ENCODE measurements at places on chromosomes 13 and 19. TPM values are rescaled to one million over a fixed set of nuclear protein-coding genes. Genes with fewer than 3 reads are reported as not detected.

- no peak for DNase-seq
These were observed 149.0 kb upstream of the SERP2 start for GRCh38 chr13:44224450-44225149.

- no peak for DNase-seq
These were observed 21.7 kb upstream of the DOCK9 start for GRCh38 chr13:98999639-98999952.

DNA sequence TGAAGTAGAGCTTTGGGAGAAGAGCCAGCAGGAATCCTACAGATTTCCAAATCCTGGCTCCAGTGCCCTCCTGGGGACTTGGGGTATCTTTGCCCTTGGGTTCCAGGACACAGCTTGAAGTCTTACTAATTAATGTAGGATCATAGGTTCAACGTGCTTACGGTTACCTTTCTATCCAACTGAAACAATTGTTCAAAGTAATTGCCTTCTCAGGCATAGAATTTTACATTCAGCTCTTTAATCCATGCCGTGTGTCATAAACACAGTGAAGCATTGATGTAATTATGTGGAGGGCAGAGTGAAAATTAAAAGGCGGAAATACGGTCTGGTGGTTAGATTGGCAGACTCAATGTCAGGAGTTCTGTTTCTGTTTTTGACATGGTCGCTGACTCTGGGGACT is 170.4 kb downstream of the COG6 start:
- DNase-seq, result no peak

GRCh38 chr13:25688536-25688935 is 316.8 kb downstream of the ATP8A2 start:
- no peak for DNase-seq

- DNase-seq, result no peak
These were observed 50.4 kb downstream of the CBY2 start for GRCh38 chr13:45752510-45752909.

Gene CEACAM21
- total RNA-seq, result not detected

DNA sequence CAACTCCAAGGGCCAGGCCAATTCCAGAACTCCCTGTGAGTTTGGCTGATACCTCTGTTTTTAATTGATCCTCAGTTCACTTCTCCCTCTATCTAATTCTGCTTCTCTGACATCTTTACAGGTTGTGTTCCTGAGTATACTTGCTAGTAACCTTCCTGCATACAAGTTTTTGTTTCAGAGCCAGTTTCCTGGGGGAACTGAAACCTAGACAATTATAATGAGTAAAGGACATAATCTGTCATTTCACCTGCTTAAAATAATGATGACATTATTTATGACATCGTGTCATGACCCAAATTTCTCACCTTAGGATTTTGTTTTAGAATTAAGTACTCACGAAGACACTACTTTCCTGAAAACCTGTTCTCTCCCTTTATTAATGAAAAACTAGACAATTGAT is 12.5 kb upstream of the MYCBP2 start:
- DNase-seq, result no peak

DNA sequence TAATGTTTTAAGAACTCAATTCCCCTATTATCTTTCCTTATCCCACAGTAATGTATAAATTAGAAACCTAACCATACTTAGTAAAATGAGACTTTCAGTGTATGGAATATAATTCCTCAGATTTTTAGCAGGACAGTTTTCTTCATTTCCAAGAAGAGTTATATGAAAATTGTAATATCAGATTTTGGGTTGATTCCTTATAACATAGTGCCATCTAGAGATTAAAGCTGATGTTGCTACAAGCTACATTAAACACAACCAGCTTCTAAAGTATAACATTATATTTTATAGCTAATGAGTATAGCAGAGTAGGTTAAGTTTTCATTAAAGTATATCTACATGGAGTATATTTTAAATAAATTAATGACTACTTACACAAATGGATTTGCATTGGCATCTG is 99.7 kb upstream of the MIR17HG start:
- DNase-seq, result no peak

- DNase-seq, result no peak
These were observed 7.0 kb upstream of the RAB8A start for GRCh38 chr19:16104722-16105121.

Gene RASGRP4
- not detected for total RNA-seq

Gene IL17D
- total RNA-seq, result 12.3 TPM

DNA sequence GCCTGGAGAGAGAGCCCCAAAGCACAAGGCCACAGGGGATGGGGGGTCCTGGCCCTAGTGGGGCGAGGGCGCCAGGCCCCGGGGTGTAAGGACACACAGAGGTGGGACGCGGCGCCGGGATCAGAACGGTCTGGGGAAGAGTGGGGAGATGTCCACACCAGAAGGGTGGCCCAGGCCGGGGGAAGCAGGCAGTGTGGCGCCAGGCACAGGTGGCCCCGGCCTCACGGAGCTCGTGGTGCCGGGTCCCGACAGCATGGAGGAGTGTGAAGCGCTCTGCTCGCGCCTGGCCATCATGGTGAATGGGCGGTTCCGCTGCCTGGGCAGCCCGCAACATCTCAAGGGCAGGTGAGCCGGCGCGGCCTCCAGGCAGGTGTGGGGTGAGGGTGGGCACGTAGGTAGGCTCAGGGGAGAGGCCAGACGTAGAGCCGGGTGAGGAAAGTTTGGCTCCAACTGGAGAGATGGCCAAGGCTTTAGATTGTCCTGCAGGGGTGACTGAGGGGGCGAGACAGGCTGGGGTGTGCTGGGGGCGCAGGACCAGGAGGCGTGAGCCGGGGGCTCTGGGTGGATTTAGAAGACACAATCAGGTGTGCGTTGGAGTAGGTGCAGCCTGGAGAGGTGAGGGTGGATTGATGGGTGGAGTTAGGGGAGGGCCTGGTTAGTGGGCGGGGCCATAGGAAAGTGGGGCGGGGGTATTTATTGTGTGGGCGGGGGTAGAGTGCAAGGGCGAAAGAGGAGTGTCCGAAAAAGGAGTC is 2.9 kb upstream of the ARHGAP45 start:
- no peak for DNase-seq

Gene ZNF560
- not detected for total RNA-seq

- DNase-seq, result no peak
These were observed 1.4 kb downstream of the KCTD15 start for GRCh38 chr19:33797802-33798671.

Gene THAP8
- 8.9 TPM for total RNA-seq

DNA sequence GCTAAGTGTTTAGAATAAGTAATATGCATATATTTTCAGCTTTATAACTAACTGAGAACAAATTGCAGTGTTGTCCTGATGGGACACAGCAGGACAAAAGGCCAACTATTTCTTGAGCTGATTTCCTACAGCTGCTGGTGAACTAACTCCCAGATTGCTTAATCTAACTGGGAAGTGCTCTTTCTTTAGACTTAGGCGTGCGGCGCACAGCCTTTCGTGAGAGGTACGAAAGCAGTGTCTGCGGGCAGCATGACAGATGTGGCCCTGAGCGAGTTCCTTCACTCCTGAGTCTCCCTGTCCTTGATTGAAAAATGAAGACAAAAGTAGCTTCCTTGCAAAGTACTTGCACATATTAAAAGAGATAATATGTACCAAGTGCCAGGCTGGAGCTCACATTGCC is 47.3 kb upstream of the NPAS1 start:
- no peak for DNase-seq

Gene POGLUT2
- 37.3 TPM for total RNA-seq

- no peak for DNase-seq
These were observed 187.2 kb upstream of the SOX1 start for GRCh38 chr13:111879719-111880118.

GRCh38 chr19:38911388-38912001 is 491 bp downstream of the CCER2 start:
- no peak for DNase-seq

DNA sequence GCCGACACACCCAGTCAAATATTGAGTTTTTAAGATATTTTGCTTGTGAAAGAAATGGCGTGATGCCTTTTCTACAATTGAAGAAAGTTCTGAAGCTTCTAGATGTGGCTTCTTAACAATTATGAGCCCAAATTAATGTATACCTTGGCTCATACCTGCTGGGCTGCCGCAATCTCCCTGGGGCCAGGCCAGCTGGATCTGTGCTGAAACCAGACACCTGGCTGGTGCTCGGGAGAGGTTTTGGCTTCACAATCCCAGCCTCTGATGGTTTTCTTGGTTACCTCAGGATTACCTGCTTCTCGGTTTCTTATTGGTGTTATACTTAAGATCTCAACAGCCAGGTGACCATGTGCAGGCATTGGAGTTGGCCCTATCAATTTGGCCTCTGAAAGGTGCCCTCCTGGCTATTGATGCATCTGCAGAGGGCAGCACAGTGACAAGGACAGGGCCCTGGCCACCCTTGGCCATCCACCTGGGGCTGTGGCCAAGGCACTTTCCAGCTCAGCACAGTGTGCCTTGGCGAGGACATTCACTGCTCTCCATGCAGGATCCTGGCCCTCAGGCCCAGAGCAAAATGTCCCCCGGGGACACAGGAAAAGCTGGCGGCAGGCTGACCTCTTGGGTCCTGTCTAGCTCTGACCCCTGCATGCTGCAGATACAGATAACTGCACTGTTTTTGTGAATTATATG is 305.0 kb downstream of the ZNF536 start:
- no peak for DNase-seq

Gene FRY
- 38.8 TPM for total RNA-seq

- DNase-seq, result no peak
These were observed 28.6 kb upstream of the MIR17HG start for GRCh38 chr13:91318886-91319285.

DNA sequence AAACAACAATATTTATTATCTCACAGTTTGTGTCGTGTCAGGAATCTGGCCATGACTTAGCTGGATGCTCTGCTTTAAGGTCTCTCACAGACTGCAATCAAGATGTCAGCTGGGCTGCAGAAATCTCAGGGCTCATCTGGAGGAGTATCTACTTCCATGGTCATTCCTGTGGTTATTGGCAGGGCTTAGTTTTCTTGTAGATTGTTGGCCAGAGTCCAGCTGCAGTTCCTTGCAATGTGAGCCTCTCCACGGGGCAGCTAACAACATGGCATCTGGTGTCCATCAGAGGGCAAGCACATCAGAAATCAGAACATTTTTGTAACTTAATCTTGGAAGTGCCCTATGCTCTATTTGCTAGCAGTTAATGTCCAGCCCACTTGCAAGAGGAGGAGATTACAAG is 45.7 kb upstream of the TDRD3 start:
- DNase-seq, result no peak

Gene ZSCAN18
- 39.4 TPM for total RNA-seq

DNA sequence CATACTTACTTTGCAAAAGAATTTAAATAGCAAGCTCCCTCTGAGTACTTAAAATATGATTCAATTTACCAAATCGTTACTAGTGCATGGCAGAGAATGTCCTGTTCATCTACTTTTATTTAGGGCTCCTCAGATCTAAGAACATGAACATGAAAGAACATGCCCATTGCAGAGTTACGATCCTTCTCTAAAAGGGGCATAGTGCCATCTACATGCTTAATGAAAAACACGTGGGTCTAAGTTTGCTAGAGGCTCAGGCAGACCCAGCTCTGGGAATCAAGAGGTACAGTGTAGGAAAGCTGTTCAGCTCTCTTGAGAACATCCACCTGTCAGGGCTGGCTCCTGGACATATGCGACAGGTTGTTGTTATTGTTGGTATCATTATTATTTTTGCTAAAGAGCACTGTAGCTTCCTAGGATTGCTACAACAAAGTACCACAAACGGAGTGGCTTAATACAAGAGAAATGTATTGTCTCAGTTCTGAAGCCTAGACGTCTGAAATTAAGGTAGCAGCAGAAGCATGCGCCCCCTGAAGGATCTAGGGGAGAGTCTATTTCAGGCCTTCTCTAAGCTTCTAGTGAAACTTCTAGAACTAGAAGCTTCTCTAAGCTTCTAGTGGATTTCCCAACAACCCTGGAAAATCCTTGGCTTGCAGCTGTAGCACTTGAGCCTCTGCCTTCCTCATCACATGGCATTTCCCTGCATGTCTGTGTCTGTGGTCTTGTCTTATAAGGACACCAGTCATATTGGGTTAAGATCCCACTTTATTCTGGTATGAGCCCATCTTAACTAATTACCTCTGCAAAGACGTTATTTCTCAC is 133.9 kb downstream of the DCT start:
- no peak for DNase-seq

Gene CGB5
- not detected for total RNA-seq

DNA sequence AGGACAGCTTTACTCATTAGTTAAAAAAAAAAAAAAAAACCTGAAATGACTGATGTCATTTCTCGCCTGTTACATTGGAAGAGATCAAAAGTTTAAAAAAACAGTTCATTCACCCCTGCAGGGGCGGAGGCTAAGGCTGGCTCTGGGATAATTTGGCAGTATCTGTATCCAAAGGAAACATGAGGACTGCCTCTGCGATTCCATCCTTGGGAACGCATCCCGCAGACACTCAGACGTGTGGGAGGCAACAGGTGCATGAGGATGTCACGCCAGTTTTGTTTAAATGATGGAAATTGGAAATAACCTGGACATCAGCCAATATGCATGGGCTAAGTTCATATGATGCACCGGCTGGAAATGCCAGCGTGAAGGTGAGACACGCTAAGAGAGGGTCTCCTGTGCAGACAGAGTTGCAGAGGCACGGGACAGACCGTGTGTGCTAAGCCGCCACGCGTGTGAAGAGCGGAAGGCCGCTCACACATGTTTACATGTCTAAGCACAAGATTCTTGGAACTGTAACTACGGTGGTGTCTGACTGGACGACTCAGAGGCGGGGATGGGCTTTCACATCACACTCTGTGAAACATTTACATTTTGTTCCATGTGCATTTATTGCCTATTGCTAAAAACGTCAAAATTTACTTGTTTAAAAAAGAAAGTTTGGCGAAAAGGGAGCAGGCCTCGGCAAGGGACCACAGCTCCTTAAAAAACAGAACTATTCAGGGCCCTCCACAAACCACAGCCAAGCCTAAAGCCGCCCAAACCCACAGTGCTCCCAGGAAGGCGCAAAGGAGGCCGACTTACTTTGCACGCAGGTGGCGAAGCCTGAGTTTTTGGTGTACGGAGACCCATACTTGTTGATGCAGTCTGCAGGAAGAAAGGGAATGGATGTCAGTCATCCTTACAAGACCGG is 17.9 kb downstream of the GAS6 start:
- DNase-seq, result peak; percentile 69

GRCh38 chr13:83824120-83824519 is 58.2 kb downstream of the SLITRK1 start:
- DNase-seq, result no peak

- DNase-seq, result no peak
These were observed at the start of gene ZNF587B for GRCh38 chr19:57830071-57830602. Gene ZNF587B (plus strand): TSS chr19:57830299. CDS start chr19:57830529, 230 bp downstream.

GRCh38 chr19:45770192-45771101 is 1.4 kb upstream of the SIX5 start:
- peak; percentile 99 for DNase-seq

- peak; percentile 96 for DNase-seq
These were observed at the start of gene FBXW9 for GRCh38 chr19:12696366-12697335. Gene FBXW9 (minus strand): TSS chr19:12696631. CDS start chr19:12696581, 50 bp downstream.

DNA sequence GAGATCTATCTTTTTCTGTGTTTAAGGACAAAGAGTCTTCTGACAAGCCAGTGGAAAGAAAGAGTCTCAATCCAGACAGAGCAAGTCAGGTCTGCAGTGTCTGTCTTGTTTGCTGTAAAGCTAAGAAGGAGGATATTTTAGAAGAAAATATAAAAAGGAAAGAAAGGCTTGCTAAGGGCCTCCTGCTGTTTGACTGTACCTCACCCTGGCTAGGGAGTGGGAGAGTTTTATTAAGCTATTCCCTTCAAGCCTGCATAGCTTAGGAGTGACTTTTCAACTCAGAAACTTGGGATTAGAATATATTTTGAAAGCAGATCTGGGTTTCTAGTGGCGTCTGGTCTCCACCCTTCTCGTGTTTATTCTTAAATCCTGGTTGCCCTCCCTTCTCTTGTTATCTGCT is 460.0 kb downstream of the COG6 start:
- no peak for DNase-seq

Measured in chondrocyte (in vitro differentiated cells).